ENCODE measurements at places on chromosomes 13 and 19.

GRCh38 chr13:53238261-53238660 is 209.6 kb downstream of the OLFM4 start:
- DNase-seq, result no peak

- DNase-seq, result no peak
Observed at GRCh38 chr19:13112555-13112954, 4.0 kb downstream of the TRMT1 start.

DNA sequence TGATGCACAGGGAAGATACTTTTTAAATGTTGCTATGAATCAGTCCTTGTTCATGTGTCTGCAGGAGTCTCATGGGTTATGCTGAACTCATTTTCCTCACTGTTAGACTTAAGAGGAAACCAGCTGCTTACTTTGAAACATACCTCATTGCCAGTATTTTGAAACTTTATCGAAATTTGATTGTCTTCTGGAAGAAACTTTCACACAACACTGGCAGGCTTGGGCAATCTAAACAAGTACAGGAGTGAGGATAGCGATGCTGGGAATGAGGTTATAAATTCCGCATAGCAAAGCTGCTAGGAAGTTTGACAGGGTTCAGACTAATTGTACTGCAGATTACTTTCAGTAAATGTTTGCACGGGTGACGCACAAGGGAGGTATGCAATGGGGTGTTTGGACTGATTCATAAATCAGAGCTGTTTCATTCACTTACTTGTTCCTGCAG is 245.7 kb downstream of the DNAJC15 start:
- DNase-seq, result no peak

GRCh38 chr13:67306742-67307141 is 76.6 kb upstream of the PCDH9 start:
- DNase-seq, result no peak

GRCh38 chr13:27406178-27406939 is 18.1 kb upstream of the GTF3A start:
- peak; percentile 53 for DNase-seq

- DNase-seq, result no peak
Observed at GRCh38 chr19:2374808-2375207, 14.7 kb downstream of the TMPRSS9 start.

GRCh38 chr19:42412227-42412626 is 15.0 kb downstream of the LIPE start:
- no peak for DNase-seq

DNA sequence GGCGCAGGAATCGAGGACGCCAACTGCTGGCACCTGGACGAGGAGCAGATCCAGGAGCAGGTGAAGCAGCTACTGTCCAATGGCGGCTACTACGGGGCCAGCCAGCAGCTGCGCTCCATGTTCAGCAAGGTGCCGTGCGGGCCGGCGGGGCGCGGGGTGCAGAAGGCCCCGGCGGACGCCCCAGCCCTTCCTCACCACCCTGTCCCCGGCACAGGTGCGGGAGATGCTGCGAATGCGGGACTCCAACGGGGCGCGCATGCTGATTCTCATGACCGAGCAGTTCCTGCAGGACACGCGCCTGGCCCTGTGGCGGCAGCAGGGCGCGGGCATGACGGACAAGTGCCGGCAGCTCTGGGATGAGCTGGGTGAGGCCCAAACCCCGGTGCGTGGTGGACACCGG is 13.6 kb downstream of the ZSWIM4 start:
- DNase-seq, result no peak

DNA sequence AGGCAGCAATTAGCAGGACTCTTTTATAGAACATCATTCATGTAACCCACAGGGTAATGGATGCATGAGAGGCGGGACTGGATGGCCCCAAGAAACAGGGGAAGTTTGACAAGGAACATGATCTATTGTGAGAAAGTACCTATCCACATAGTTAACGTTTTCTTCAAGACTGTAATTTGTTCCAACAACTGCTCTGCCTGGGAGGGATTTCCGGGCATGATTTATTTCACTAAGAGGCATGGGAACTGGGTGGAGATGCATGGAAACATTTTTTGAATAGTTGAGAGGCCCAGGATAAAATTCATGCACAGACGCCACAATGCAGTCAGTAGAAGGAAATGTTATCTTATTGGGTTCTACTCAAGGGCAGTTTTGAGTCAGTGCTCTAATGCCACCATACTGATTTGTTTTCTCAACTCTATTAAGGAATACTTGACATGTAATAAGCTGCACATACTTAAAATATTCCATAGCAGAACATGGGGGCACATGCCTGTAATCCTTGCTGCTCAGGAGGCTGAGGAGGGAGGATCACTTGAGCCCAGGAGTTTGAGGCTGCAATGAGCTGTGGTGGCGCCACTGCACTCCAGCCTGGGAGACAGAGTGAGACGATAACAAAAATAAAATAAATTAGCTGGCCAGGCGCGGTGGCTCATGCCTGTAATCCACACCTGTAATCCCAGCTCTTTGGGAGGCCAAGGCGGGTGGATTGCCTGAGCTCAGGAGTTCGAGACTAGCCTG is 9.9 kb upstream of the ATG4D start:
- DNase-seq, result no peak

DNA sequence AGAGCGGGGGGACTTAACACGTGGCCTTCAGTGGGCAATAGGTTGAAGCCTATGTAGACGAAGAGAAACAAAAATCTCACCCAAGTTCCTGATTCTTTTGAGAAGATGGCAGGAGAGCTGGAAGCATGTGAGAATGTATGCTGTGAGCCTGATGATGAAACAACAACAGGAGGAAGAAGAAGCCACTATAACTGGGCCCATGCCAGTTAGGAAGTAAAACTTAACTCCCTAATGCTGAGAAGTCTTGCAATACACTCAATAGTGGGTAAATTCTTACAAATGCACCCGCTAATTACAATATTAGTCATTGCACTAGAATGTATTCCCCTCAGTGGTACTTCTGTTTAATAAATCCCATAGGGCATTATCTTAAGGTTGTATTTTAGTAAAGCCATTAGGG is 9.1 kb downstream of the PCDH17 start:
- no peak for DNase-seq

GRCh38 chr13:50386541-50387050 is 371.4 kb downstream of the KCNRG start:
- DNase-seq, result no peak

- DNase-seq, result no peak
Observed at GRCh38 chr19:43984687-43985000, 656 bp downstream of the ZNF155 start.

DNA sequence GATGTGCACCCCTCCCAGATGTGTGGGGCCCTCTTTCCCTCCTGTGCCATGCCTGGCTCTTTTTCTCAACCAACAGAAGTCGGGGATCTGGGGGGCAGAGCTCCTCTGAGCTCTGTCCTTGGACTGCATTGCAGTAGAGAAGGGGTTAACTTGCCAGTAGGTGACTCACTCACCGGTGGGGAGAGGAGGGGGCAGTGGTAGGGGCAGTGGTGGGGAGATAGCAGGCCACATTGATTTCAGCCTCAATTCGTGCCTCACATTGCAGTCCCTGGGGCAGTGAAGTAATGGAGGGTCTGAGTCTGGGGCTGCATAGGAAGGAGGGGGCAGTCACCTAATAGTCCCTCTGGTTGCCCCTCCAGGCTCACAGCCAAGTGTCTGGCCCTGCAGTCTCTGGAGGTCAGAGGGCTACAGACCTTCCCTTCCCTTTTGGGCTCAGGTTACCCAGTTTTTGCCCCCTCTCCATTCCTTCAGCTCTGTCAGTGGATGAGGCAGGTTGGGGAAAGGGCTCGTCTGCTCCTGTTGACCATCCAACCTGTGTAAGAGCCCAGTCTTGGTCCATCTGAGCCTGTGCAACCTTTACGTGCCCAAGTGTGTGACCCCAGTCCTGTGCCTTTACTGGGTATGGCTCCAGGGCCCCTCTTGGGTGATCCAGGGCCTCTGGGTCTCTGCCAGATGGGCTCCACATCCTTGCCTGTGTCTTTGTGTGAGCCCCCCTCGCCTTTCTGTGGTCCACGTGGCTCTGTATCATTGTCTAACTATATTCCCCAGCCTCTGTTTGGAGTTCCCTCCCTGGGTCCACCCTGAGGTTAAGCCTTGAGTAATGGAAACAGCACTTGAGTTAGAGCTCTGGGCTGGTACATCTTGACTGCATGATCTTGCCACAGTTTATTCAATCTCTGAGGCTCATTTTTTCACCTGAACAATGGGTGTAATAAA is 13.0 kb downstream of the CIC start:
- no peak for DNase-seq

GRCh38 chr13:56102641-56103040 is 1038.1 kb upstream of the PRR20A start:
- no peak for DNase-seq

- peak; percentile 55 for DNase-seq
Observed at GRCh38 chr13:50224534-50224933, 209.3 kb downstream of the KCNRG start.

GRCh38 chr19:18765224-18765623 is 25.9 kb downstream of the COMP start:
- no peak for DNase-seq

GRCh38 chr19:16627928-16628182 is 149 bp downstream of the MED26 start:
- no peak for DNase-seq

DNA sequence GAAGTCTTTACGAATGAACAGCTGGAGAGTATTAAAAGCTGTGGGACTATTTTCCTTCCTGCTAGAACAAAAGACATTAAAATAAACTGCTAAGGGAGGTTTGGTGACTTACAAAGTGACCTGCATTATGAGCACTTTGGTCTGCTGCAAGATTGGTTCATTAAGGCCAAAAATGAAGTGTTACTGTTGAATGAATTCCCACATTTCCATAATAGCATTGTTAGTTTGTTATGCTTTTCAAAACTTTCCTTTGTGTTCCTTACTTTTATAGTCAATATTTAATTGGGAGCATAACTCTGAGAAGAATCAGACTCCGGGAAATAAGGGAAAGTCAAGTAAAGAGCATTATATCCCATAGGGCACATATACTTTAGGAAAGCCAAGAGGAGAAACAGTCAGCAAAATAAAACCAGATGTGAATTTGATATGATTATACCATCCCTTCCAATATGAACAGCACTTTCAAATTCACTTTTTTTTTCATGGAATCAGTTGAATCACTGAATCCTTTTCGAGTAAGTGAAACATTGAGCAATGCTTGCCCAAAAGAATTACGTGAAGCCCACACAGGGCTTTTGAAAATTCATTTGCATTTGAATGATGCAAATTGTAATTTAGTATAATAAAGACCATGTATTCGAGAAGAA is 112.6 kb downstream of the KCTD12 start:
- no peak for DNase-seq

DNA sequence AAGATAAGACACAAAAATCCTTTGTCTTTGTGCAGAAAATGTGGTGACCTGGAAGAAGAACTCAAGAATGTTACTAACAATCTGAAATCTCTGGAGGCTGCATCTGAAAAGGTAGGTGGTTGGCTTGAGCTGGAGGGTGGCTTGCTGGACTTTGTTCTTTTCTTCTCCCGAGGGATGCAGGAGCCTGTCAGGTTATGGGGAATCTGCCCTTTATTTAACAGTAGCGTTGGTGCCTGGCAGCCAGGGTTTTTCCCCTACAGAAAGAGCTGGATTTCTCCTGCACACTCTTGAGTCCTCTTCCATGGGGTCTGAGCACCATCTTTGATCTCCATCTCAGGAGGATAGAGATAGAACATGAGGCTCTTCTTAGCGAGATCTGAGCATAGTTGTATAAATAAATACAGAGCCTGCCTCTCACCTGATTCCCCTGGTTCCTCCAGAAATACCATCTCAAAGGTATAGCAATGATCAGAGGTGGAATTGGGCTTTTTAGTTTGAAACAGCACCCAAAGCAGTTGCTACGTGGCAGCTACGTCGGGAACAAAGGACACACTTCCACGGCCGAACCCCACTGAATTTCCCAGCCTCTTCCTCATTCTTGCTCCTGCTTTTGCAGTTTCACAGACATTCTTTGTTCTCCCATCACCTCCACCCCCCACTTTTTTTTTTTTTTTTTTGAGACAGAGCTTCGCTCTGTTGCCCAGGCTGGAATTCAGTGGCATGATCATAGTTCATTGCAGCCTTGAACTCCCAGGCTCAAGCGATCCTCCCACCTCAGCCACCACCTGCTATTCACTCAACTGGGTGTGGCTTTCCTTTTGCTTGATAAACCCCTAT is 12.9 kb downstream of the TPM4 start:
- no peak for DNase-seq

- no peak for DNase-seq
Observed at GRCh38 chr13:52345048-52345447, 60.9 kb downstream of the THSD1 start.

DNA sequence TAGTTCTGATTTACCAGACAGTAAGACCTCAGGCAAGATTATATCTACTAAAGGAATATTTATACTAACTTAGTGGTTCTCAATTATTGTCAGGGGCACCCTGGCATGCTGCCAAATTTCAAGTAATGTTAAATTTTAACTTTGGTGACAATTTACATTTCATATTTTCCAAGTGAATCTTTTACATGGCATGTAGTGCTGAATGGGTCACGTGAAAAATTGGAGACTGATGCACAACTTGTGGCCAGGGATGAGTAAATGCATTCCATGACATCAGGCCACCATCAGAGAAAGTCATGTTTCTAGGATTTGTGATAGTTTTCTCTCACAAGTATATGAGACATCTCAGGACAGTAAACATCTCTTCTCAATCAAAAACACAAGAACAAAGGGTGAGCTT is 202.6 kb upstream of the SOX21 start:
- DNase-seq, result no peak

DNA sequence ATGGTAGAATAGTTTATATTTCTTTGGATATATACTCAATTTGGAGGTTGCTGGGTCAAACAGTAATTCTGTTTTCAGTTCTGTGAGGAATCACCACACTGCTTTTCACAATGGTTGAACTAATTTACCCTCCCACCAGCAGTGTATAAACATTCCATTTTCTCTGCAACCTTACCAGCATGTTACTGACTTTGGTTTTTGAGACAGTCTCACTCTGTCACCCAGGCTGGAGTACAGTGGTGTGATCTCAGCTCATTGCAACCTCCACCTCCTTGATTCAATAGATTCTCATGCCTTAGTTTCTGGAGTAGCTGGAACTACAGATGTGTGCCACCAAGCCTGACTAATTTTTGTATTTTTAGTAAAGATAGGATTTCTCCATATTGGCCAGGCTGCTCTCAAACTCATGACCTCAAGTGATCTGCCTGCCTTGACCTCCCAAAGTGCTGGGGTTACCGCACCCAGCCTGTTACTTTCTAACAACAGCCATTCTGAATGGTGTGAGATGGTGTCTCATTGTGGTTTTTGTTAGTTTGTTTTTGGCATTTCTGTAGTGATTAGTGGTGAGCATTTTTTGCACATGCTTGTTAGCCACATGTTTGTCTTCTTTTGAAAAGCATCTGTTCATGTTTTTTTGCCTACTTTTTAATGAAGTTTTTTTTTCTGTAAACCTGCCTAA is 12.5 kb downstream of the ZNF714 start:
- DNase-seq, result no peak

DNA sequence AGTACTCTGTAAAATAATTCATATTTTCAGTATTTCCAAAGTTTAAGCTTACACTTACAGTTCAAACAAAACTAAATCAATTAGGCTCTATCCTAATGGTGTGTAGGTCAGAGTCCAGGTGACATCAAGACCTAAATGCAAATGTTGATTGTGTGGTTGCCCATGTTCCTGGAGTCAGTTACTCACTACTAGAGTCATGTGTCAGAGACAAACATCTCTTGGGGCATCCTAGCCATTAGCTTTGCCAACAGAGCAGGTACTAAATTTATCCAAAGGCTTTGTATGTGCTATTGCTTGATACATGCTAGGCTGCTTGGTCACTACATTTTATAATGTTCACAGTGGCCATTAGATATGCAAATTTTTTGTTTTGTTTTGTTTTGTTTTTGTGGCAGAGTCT is 11.7 kb downstream of the SPRY2 start:
- no peak for DNase-seq
